ENCODE measurements at places on chromosomes 5 and 9.
A peak's percentile ranks its signal among the peaks of the same experiment; 100 is the strongest.

GRCh38 chr5:61268871-61269270 lies 63.2 kb upstream of the ZSWIM6 start:
- DNase-seq, result no peak

GRCh38 chr5:55226934-55227663 lies at the start of gene MCIDAS:
TSS of gene MCIDAS (minus strand) at chr5:55227315. CDS start at chr5:55227138, 177 bp downstream.
- peak; percentile 21 for DNase-seq

DNA sequence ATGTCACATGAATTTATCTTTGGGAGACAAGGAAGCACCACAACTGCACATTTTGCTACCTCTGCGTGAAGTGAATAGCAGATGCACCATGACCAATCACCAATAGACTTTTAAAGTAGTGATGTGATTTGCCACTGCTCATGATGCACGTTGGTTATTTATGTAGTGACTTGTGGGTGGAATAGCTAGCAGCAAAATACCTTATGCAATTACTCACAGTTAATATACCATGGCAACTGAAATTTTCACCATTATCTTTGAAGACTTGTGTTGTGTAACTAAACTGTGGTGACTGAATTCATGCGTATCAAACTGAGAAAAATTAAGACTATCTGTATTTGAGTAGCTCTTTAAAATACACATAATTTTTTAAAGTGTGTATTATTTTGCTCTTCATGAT lies 46.2 kb upstream of the TUSC1 start:
- no peak for DNase-seq

- DNase-seq, result no peak
Observed at GRCh38 chr9:124323904-124324303, 66.2 kb downstream of the NEK6 start.

GRCh38 chr9:97554566-97555075 lies 53.2 kb downstream of the TMOD1 start:
- DNase-seq, result no peak

All from activated naive CD4-positive, alpha-beta T cell (primary cell).